Type B pancreatic cell (in vitro differentiated cells): ENCODE measurements at places on chromosomes 16 and 17. TPM values are rescaled to one million over a fixed set of nuclear protein-coding genes. Genes with fewer than 3 reads are reported as not detected.
A peak's percentile ranks its signal among the peaks of the same experiment; 100 is the strongest.

The GNAO1 gene
- total RNA-seq, result 13.2 and 20.1 TPM in 2 replicates

The CCL4 gene
- 0.57 TPM in 1 of 2 replicates, not detected in the other for total RNA-seq

The RPS6KB1 gene
- total RNA-seq, result 38.2 and 38.8 TPM in 2 replicates

The ZNF750 gene
- 10.3 and 34.7 TPM in 2 replicates for total RNA-seq

The CRHR1 gene
- total RNA-seq, result 0.17 and 0.43 TPM in 2 replicates

The C16orf96 gene
- 0.14 and 0.43 TPM in 2 replicates for total RNA-seq

The SMTNL2 gene
- total RNA-seq, result 19.4 and 25.5 TPM in 2 replicates

The ZNF830 gene
- 21.9 and 22.8 TPM in 2 replicates for total RNA-seq

The STXBP4 gene
- 14.6 and 23.7 TPM in 2 replicates for total RNA-seq

DNA sequence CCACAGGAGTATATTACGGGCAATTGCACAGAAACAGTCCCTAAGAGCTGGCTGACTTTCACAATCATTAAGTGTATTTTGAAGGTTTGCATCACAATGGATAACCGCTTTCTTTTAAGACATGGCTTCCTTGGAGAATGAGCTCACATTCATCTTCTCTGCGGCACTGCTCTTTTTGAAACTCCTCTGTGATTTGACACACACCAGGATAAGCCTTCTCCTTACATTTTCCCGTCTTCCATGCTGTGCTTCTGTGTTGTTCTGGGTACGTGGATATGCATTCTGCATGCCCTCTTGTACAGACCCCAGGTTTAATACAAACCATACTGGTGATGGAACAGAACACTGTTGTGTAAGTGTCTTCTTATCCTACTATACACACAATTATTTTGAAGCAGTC, 89.5 kb upstream of the METRNL start:
- H3K4me3 ChIP-seq, result no peak overlapping the region
- H3K36me3 ChIP-seq, result peaks cover 40% of the 10 kb centered on the region
- H3K27ac ChIP-seq, result no peak overlapping the region
- H3K4me1 ChIP-seq, result peaks cover 18% of the 10 kb centered on the region
- no peaks in the 10 kb centered on the region for H3K27me3 ChIP-seq

- peak overlapping the region; percentile 5 for H3K4me3 ChIP-seq
- H3K27me3 ChIP-seq, result peaks cover 38% of the 10 kb centered on the region
- H3K4me1 ChIP-seq, result peaks cover 8% of the 10 kb centered on the region
- no peak for DNase-seq
- H3K36me3 ChIP-seq, result no peaks in the 10 kb centered on the region
- H3K27ac ChIP-seq, result peak overlapping the region; percentile 11
These were observed 14.9 kb downstream of the ENPP7 start for GRCh38 chr17:79745641-79746105.

DNA sequence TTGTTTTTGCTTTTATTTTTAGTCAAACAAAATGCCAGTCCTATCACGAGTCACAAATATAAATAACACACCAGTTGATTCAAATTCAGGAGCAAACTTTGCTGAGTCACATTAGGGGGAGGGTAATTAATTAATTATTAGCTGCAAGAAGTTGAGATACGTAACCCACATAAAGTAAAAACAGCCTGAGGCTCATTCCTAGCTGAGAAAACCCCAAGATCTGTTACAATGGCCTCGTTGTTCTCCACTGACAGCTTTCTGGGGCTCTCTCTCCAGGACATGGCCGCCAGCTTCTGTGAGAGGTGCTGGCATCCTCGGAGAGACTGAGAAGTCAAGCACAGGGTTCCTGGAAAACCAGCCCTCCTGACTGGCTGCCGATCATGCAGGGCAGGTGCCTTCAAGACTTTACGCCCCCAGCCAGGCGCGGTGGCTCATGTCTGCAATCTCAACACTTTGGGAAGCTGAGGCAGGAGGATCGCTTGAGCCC, 11.1 kb downstream of the RAB40B start:
- peaks cover 9% of the 10 kb centered on the region for H3K4me1 ChIP-seq
- no peak overlapping the region for H3K27ac ChIP-seq
- H3K36me3 ChIP-seq, result peaks cover 5% of the 10 kb centered on the region
- no peak for DNase-seq
- H3K4me3 ChIP-seq, result no peak overlapping the region

- H3K27me3 ChIP-seq, result no peaks in the 10 kb centered on the region
- H3K36me3 ChIP-seq, result no peaks in the 10 kb centered on the region
- no peaks in the 10 kb centered on the region for H3K4me1 ChIP-seq
- no peak for DNase-seq
- no peak overlapping the region for H3K4me3 ChIP-seq
These were observed 77.4 kb downstream of the ANKFN1 start for GRCh38 chr17:56230660-56231059.

DNA sequence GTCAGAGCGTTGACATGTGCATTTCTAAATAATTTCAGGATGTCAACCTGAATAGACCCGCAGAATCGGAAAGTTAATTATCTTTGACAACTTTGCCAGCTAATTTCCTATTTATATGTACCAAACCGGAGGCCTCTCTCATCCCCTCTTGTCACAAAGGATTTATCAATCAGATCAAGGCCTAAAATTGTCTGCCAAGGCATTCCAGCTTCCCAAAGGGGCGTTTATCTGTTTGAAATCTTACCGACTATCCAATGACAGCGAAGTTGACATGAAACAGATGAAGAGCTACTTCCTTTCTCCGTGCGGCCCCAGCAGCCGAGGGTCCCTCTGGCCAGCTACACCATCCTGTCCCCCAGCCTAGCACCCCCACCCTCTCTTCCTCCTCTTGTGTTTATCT, 223.7 kb upstream of the DYNLRB2 start:
- H3K36me3 ChIP-seq, result no peaks in the 10 kb centered on the region
- DNase-seq, result no peak
- peaks cover 14% of the 10 kb centered on the region for H3K4me1 ChIP-seq
- H3K4me3 ChIP-seq, result no peak overlapping the region
- no peaks in the 10 kb centered on the region for H3K27me3 ChIP-seq

GRCh38 chr16:4239020-4239419, 2.9 kb downstream of the SRL start:
- peaks cover 5% of the 10 kb centered on the region for H3K27me3 ChIP-seq
- no peak overlapping the region for H3K27ac ChIP-seq
- peaks cover 18% of the 10 kb centered on the region for H3K4me1 ChIP-seq
- H3K4me3 ChIP-seq, result no peak overlapping the region
- DNase-seq, result no peak

- H3K27me3 ChIP-seq, result peaks cover 12% of the 10 kb centered on the region
- H3K36me3 ChIP-seq, result no peaks in the 10 kb centered on the region
- DNase-seq, result no peak
- H3K4me3 ChIP-seq, result peak overlapping the region; percentile 20
- H3K27ac ChIP-seq, result no peak overlapping the region
These were observed 75.1 kb downstream of the FOXL1 start for GRCh38 chr16:86653285-86654006.

- no peak overlapping the region for H3K27ac ChIP-seq
- DNase-seq, result no peak
- no peaks in the 10 kb centered on the region for H3K4me1 ChIP-seq
- no peak overlapping the region for H3K4me3 ChIP-seq
These were observed 12.0 kb downstream of the MILR1 start for GRCh38 chr17:64460955-64461354.

DNA sequence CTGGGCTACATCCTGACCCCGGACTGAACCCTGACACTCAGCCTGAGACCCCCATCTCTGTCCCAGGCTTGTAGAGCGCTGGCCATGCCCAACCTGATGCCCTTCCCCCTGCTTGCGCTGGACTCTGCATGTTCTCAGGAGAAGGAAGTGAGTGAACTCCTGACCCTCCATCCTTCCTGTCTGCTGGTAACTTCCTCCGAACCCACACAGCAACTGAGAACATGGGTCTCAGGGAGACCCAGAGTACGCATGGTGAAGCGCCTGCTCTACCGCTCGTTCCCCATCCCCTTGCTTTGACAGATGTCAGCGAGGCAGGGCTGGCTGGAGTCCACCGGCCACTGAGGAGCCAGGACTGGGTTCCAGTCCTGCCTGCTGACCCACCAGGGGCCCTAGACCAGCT, 6.1 kb downstream of the CAMKK1 start:
- peaks cover 27% of the 10 kb centered on the region for H3K4me1 ChIP-seq
- no peaks in the 10 kb centered on the region for H3K36me3 ChIP-seq
- H3K4me3 ChIP-seq, result no peak overlapping the region
- DNase-seq, result no peak
- H3K27me3 ChIP-seq, result peaks cover 15% of the 10 kb centered on the region

GRCh38 chr17:59746849-59747445, 39.5 kb downstream of the VMP1 start:
- H3K4me1 ChIP-seq, result no peaks in the 10 kb centered on the region
- H3K27me3 ChIP-seq, result no peaks in the 10 kb centered on the region
- peaks cover 15% of the 10 kb centered on the region for H3K36me3 ChIP-seq
- no peak overlapping the region for H3K27ac ChIP-seq

- DNase-seq, result no peak
- no peak overlapping the region for H3K4me3 ChIP-seq
- peak overlapping the region; percentile 69 for H3K27ac ChIP-seq
- H3K27me3 ChIP-seq, result peaks cover 21% of the 10 kb centered on the region
These were observed 10.7 kb upstream of the TMEM92 start for GRCh38 chr17:50263331-50264262.

DNA sequence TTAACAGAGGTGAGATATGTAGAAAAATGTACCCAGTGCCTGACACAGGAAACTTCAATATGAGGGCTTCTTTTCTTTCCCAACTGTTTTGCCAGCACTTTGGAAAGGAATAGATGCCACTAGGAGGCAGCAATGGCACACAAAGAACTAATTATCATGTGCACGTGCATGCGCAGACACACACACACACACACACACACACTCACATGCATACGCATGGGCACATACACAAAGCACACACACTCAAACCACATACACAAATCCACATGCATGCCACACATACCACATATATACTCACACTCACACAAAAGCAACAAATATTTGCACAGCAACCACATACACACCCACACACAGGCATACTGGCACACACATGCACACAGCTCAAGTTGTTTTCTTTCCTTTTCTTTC, 8.8 kb upstream of the CEP112 start:
- H3K4me3 ChIP-seq, result peak overlapping the region; percentile 17
- peaks cover 8% of the 10 kb centered on the region for H3K4me1 ChIP-seq
- H3K27me3 ChIP-seq, result peaks cover 5% of the 10 kb centered on the region
- peaks cover 3% of the 10 kb centered on the region for H3K36me3 ChIP-seq

- H3K4me3 ChIP-seq, result no peak overlapping the region
- peaks cover 3% of the 10 kb centered on the region for H3K36me3 ChIP-seq
- no peak for DNase-seq
- no peak overlapping the region for H3K27ac ChIP-seq
These were observed 102.1 kb downstream of the N4BP1 start for GRCh38 chr16:48507886-48508285.

DNA sequence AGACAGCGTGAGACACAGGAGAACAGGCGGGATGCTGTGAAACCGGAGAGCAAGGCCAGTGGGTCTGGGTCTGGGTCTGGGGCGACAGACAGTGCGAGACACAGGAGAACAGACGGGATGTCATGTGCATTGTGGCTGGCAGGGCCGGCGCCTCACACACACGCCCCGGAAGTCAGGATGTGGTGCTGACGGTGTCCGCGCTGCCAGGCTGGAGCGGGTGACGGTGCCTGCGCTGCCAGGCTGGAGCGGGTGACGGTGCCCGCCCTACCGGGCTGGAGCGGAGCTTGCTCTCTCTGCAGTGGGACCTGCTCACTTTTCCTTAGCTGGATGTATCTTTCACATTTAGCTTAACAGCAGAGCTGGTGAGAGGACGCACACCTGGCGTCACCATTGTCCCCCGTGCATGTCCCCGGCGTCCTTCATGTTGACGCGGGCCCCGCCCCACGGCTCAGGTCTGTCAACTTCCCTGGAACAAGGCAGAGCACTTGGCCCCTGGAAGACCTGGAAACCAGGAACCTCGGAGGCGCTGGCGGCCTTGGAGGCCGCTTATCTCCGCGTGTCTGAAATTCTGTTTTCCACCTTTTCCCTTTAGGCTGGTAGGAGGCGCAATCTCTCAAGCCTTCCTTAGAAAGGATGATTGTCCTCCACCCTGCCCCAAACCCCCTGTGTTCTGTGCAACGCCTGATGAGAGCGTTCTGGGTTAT, 43.0 kb upstream of the ZNF750 start:
- peak overlapping the region; percentile 39 for H3K27ac ChIP-seq
- H3K4me3 ChIP-seq, result no peak overlapping the region
- no peaks in the 10 kb centered on the region for H3K27me3 ChIP-seq
- peaks cover 47% of the 10 kb centered on the region for H3K4me1 ChIP-seq

- no peaks in the 10 kb centered on the region for H3K36me3 ChIP-seq
- H3K4me3 ChIP-seq, result no peak overlapping the region
These were observed 23.0 kb upstream of the EFCAB13 start for GRCh38 chr17:47300718-47301117.

DNA sequence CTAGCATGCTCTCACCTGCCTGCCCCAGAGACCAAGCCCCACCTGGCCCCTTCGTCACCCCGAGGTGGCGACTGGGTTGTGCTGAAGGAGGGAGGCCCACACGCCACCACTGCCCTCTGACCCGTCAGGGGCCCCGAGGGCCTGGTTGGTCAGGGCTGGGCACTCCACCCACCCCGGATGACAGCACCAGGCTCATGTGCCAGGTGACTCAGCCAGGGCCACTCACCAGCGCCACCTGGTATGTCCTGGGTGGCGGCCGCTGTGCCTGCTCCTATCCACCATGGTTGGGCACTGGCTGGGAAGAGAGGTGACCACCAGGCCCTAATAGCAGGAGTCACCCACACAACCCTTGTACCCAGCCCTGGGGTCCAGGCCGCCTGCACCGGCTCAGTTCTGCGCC, 68.9 kb downstream of the JPH3 start:
- no peak overlapping the region for H3K4me3 ChIP-seq
- no peaks in the 10 kb centered on the region for H3K27me3 ChIP-seq
- H3K27ac ChIP-seq, result no peak overlapping the region
- no peaks in the 10 kb centered on the region for H3K36me3 ChIP-seq
- DNase-seq, result no peak
- no peaks in the 10 kb centered on the region for H3K4me1 ChIP-seq

DNA sequence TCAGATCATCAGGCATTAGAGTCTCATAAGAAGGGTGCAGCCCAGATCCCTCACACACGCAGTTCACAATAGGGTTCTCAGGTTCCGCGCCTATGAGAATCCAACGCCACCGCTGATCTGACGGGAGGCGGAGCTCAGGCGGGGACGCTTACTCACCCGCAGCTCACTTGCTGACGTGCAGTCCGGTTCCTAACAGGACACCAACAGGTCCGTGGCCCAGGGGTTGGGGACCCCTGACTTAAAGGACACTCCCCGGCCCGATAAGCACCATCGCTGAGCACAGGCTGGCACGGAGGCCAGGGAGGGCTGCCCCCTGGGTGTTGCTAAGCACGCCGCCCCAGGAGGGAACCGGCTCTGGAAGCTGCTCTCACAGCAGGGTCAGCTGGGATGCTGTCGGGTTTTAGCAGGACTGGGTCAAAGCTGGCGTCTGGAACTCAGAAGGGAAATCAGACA, 30.1 kb upstream of the BAHCC1 start:
- peaks cover 9% of the 10 kb centered on the region for H3K27me3 ChIP-seq
- H3K4me1 ChIP-seq, result peaks cover 30% of the 10 kb centered on the region
- no peak for DNase-seq
- no peaks in the 10 kb centered on the region for H3K36me3 ChIP-seq
- peak overlapping the region; percentile 59 for H3K4me3 ChIP-seq

GRCh38 chr17:17669580-17670235, 11.6 kb upstream of the RAI1 start:
- no peak for DNase-seq
- H3K4me1 ChIP-seq, result peaks cover 31% of the 10 kb centered on the region
- no peak overlapping the region for H3K4me3 ChIP-seq
- no peaks in the 10 kb centered on the region for H3K36me3 ChIP-seq
- no peaks in the 10 kb centered on the region for H3K27me3 ChIP-seq
